ENCODE measurements at places on chromosomes 3 and 15. TPM values are rescaled to one million over a fixed set of nuclear protein-coding genes. Genes with fewer than 3 reads are reported as not detected.

DNA sequence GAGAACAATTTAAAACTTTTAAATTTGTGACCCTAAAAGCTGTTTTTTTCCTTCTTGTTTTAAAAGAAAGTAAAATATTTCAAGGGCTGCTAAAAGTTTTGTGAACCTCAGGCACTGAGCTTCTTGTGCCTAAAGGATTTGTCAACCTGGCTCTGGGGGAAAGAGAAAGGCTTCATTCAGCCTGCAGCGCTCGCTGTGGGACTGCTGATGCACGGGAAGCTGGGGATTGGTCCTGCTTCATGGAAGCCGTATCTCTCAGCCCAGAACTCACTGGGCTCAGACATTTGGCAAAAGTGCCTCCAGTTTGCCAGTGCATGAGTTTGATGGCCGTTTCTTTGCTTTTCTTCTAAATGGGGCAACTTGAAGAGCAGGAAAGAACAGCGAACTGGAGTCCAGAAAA, 30.8 kb downstream of the TPRG1 start:
- DNase-seq, result no peak

DNA sequence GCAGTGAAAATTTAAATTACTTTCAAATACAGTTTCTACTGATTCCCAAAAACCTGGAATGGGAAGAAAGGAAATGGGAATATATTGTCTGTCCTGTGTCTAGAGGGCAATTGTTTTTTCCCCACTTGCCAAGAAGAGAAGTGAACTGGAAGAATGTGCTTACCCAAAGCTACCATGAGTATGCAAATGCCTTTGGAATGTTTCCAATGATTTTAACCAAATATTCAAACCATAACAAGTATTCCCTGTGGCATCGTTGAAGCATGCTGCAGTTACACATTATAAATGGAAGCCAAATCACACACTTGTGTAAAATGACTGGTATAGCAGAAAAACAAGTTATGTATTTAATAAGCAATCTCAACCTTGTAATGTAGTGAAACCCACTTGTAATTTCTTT, 368.2 kb downstream of the GBE1 start:
- no peak for DNase-seq

DNA sequence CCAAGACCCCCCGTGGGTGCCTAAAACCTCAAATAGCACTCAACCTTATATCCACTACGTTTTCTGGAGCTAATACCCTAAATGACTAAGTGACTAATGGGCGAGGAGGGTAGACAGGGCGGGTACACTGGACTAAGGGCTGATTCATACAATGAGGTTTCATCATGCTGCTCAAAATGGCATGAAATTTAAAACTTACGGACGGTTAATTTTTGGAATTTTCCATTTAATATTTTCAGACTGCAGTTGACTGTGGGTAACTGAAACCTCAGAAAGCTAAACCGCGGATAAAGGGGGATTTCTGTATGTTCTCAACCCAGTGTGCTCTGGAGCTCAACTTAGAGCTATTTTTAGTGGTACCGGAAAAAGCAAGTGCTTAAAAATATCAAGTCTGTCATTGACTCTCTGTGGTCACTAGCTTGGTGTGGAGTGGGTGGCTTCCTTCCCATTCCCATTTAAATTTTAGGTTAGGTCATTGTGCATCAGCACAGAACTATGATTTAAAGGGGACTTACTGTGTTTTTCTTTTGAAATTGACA, 72.9 kb downstream of the LRRC28 start:
- no peak for DNase-seq

DNA sequence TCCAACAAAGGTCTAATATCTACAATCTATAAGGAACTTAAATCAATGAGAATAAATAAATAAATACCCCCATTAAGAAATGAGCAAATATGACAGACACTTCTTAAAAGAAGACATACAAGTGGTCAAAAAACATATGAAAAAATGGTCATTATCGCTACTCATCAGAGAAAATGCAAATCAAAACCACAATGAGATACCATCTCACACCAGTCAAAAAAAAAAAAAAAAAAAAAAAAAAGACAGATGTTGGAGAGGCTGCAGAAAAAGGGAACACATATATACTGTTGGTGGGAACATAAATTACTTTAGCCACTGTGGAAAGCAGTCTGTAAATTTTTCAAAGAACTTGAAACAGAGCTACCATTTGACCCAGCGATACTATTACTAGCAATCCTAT, 31.6 kb upstream of the OR5H6 start:
- no peak for DNase-seq

DNA sequence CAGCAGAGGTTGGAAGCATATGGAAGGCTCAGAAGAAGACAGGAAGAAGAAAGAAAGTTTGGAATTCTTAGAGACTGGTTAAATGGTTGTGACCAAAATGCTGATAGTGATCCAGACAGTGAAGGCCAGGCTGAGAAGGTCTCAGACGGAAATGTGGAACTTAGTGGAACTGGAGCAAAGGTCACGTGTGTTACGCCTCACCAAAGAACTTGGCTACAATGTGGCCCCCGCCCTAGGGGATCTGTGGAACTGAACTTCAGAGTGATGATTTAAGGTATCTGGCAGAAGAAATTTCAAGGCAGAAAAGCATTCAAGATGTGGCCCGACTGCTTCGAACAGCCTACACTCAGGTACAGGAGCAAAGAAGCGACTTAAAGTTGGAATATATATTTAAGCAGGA, 83.1 kb downstream of the MYO5A start:
- DNase-seq, result no peak

DNA sequence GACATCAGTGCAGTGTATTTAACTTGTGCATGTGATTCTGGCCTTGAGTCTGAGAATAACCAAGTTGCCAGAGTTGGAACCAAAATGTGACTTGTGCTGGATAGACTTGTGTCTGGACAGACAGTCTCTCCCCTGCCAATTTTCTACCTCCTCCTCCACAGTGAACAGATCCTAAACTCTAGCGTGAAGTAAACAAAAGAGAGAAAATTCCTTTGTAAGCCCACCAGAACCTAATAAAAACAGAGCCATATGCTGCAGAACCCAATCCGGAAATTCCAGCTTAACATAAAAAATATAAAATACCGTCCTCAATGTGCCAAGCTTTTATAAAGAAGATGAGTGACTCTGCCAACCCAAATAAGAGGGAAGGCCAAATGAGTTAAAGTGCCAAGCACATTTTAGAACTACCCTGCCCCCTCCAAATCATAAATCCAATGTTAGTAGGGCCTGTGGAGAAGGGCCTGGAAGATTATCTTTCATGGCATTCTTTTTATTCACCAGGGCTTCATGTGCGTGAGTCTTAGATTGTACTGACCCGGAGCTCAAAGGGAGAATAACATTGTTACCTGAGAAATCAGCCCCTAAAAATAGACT, 344.6 kb upstream of the PROK2 start:
- no peak for DNase-seq

DNA sequence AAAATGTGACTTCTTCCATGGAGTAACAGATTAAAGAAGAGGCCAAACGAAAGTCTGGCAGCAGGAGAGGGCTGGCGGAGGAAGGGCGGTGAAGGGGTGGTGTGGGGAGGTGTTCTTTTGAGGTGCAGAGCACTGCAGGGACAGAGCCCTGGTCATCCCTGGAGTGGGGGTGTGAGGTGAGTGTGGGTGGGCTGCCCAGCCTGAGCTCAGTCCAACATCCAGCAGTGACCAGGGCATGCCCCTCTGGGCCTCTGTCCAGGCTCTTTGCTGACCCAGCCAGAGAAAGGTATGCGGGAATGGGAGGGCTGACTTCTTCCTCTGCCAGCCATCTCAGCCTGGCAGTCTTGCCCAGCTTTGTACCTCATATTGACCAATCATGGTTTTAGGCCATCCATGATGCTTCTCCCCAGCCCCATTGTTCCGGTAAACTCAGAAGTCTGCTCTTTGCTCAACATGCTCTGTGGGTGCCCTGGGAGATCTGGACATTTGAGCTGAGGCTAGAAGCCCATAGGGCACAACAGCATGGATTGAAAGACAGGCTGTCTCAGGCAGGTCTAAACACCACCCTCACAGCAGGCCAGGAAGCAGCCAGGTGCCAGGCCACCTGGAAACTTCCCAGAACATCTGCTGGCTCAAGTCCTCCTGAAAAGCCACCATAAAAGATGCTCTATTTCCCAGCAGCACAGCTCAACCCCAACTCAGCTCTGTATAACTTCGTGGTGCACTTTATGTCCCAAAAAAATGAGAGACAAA, 25.9 kb upstream of the CXCR6 start:
- no peak for DNase-seq

GRCh38 chr15:39918688-39919385, 1.2 kb downstream of the GPR176 start:
- DNase-seq, result no peak

- peak; percentile 4 for DNase-seq
These were observed 307.9 kb upstream of the CBLB start for GRCh38 chr3:106176734-106177133.

GRCh38 chr3:143110371-143110770, 9.2 kb upstream of the CHST2 start:
- no peak for DNase-seq

GRCh38 chr3:171206283-171206682, 179.8 kb upstream of the SLC2A2 start:
- no peak for DNase-seq

- DNase-seq, result no peak
These were observed 49.0 kb upstream of the GNB5 start for GRCh38 chr15:52240166-52240565.

- no peak for DNase-seq
These were observed 58.1 kb upstream of the FOXP1 start for GRCh38 chr3:71641674-71642073.

DNA sequence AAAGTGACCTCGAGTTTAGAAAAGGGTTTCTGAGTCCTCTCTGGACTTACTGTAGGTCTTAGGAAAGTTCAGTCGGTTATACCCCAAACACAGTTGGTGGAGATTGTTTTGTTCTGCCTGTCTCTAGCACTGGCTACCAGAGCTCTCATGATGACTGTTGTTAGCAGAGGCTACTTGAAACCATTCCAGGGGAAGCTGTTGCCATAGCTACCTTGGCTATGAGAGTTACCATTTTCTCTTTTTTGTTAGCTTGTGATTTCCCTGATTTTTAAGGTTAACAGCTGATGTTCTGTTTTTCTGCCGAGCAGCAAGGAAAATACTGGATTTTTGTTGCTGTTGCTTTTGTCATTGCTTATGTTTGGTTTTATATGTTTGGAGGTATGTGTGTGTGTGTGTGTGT, 26.7 kb downstream of the ABHD2 start:
- no peak for DNase-seq

GRCh38 chr15:39884351-39884750, 35.7 kb downstream of the GPR176 start:
- no peak for DNase-seq

- DNase-seq, result no peak
These were observed 26.4 kb downstream of the ARMC8 start for GRCh38 chr3:138213398-138214085.

DNA sequence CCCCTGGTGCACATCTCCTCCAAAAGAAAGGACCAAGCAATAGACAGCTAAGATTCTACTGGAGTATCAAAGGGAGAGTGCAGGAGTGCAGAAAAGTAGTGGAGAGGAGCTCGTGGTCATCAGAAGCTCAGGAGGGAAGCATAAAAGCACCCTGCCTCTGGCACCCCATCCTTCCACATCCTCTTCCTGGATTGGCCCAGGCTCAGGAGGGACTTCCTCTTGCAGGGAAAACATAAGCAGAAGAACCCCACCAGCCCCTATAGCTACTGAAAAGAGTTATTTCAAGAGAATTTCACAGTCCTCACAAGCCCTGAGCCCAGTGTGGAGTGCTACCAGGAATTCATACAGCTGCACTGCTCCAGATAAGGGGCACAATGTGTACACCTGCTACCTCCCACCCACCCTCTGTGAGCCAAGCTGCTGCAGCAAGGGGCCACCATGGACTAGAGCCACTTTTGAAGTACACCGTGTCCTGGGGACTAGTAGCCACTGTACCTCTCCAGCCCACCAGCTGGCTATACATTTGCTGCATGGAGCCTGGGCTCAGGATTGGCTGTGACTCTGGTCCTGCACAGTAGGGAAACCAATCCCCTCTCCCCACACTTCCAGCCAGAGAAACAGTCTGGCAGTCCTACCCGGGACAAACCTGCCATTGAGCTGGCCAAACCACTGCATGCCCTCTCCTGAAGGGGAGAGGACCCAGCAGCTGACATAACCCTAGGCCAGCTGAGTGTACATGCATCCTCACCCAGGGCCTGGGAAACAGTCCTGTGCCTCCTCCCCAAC, 43.0 kb downstream of the CD200R1 start:
- DNase-seq, result no peak

DNA sequence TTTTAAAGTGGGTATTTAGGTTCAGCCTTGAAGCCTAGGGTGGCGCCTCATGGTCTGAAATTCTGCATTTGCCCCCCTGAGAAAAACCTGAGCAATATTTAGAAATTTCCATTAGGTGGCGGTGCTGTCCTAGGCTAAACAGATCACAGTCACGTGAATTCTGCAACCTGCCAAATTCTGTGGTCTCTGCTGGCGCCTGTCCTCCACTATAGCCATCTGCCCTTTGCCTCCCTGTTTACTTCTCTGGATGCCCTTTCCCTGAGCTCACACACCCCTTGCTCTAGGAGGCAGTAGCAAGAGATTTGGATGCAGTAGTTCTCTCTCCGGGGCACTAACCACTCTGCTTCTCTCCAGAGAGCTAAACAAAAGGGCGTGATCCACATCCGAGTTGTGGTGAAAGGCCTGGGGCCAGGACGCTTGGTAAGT, 9.1 kb downstream of the MRPS11 start:
- DNase-seq, result peak; percentile 43

DNA sequence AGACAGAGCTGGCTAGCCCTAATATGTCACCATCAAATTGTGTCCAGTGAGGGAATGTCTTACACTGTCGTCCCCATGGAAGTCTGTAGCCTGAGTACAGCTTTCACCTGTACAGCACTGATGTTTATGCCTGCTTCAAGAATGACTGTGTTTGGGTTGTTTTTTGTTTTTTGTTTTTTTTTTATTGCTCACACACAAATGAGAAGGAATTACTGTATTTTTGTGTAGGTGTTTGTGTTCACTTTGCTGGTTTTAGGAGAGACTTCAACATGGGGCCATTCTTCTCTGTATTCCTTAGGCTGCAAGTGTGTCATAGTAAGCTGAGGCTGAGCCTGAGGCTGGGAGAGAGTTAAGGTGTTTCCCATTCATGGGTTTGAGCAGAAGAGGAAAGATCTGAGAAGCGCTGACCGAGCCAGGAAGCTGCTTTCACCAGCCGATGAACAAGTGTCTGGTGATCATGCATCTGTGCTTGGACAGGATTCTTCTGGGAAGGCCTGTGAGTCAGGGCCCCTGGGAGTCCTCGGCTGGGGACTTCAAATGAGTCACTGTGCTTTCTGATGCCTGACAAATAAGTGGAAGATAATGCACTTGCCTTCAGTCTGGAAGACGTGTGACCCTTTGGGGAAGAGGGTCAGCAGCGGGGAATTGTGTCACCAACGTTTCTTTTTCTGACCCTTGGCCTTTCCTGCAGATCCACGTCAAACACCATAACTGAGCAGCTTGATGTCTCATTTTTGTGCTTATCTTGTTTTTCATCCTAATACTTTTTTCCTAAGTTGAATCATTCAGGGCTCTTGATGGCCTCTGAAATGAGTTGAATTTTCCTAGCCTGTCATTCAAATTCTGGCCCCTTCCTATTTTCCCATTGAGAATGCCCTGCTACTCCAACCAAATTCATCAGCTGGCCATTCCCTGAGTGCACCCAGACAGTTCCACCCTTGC, 36.7 kb upstream of the ZBTB38 start:
- no peak for DNase-seq

- no peak for DNase-seq
These were observed 23.9 kb downstream of the EHD4 start for GRCh38 chr15:41948490-41948889.

The OR5K2 gene
- not detected for total RNA-seq

The PFKFB4 gene
- total RNA-seq, result 2.5 TPM

The PDCD10 gene
- total RNA-seq, result 22.8 TPM

The RPP25 gene
- 0.14 TPM for total RNA-seq

The ISLR gene
- not detected for total RNA-seq

The FBXW12 gene
- not detected for total RNA-seq

The ELL3 gene
- total RNA-seq, result 2.3 TPM

The TM4SF4 gene
- not detected for total RNA-seq

The CATSPER2 gene
- total RNA-seq, result 4.1 TPM

Measured in CD4-positive, alpha-beta T cell (primary cell).